ENCODE measurements at places on chromosomes 16 and 17.

DNA sequence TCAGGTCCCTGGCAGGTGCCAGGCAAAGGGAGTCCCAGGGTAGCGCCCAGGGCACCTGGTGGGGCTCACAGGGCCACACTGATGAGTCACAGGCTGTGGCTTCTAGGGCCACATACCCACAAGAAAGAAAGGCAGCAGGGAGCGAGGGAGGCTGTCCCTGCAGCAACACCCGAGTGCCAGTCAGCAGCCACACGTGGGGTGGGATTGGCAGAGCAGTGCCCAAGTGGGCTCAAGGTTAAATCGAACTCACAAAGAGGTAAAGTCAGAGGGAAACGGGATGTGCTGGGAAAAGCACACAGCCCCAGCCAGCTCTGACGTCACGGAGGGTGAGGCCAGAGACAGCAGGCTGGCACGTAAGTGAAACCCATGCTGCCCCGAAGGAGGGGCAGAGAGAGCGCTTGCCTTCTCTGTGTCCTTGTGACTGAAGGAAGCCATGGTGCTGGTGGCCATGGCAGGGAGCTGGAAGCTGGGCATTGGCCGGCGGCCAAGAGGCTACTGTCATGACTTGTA lies 33.8 kb downstream of the FA2H start:
- peak; percentile 48 for DNase-seq

GRCh38 chr16:82506692-82507670 lies 119.8 kb upstream of the CDH13 start:
- no peak for DNase-seq

DNA sequence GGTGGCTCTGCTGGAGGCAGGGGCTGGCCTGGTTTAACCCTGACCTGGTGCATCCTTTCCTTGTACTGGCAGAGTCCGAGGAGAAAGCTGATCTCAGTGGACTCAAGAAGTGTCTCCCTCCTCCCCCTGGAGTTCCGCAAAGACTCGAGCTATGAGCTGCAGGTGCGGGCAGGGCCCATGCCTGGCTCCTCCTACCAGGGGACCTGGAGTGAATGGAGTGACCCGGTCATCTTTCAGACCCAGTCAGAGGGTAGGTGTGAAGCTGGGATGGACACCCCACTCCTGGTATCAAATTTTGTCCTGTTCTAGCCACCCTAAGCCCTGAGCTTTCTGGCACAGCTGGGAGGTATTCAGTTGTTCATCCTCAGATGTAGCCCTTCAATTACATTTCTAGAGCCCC lies 42.5 kb downstream of the IL21R start:
- no peak for DNase-seq

DNA sequence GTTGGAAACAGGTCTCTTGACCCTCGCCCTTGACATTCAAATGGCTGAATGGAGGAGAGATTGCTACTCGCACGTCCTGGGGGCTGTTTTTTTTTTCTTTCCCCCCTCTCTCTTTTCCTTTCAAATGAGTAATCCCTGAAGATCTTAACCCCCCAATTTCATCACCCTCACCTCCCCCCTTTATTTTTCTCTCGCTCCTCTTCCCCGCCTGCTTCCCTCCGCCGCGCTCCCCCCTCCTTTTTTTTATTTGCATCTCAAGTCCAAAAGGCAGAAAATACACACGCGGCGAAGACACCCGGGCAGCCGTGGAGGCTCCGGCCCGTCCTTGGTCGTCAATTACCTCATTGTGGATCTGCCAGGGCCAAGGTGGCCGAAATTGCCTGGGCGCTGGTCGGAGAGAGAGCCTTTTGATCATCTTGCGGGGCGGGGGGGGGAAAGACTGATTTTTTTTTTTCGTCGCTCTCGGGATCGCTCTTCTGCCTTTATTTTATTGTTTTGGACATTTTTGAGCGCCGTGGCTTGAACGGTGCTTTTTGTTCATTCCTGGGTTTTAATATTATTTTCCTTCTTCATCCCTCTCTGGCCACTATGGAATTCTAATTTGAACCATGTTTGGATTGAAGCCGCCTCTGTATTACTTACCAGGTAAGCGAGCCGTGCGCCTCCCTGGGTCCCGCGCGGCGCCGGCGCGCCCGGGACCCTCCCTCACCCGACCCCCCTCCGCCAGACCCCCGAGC lies 57.2 kb upstream of the GSE1 start:
- DNase-seq, result no peak

- DNase-seq, result no peak
These were observed 29.2 kb downstream of the TRPV3 start for GRCh38 chr17:3528403-3528851.

DNA sequence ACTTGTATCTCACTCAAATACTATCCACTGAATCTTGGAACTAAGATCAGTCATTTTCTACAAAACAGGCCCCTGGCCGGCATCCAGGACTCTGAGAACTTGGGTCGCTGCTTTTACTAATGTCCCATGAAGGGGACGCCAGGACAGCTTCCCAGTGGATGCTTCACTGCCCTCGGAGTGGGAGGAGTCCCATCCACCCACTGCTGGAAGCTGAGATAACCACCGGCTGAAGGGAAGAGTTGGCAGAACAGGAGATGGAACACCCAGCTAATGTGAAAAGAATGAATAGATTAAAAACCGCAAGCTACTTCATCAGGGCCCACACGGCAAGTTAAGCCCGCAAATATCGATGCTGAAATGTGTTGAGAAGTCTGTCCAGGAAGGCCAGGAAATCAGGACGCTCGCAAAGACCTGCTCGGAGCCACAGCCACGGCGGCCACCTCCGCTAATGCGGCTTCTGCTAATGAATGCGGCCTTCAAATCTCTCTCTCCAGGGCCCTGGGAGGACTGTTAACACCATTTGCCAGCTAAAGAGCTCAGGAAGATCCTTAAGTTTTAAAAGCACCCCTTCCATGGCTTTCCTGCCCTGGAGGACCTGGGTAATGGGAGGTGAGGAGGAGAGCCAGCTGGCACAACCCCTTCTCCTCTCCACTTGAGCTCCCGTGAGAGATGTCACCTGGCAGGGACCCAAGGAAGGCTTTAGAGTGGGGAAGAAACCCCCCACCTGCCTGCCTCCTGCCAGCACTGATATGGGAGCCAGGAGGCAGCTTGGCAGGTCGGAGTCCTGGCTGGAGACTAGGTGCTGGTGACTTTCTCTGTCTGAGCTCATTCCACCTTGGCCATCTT lies 226.6 kb upstream of the RPL38 start:
- DNase-seq, result no peak

GRCh38 chr16:53546988-53547391 lies 44.0 kb upstream of the AKTIP start:
- DNase-seq, result no peak

DNA sequence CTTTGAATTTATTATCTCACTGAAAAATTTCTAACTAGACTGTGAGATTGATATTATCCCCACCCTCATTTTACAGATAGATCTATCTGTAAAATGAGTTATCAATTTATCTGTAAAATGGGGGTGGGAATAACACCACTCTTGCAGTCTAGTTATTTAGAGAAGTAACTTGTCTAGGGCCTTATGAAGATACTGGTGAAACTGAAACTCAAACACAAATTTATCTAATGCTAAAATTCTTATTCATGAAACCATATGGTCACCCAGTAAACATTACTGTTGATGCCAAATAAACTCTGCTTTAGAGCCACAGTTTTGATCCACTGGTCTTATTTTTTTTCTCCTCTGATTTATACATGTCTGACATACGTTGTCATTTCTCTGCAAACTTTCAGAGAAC lies 52.1 kb upstream of the SMIM36 start:
- no peak for DNase-seq

DNA sequence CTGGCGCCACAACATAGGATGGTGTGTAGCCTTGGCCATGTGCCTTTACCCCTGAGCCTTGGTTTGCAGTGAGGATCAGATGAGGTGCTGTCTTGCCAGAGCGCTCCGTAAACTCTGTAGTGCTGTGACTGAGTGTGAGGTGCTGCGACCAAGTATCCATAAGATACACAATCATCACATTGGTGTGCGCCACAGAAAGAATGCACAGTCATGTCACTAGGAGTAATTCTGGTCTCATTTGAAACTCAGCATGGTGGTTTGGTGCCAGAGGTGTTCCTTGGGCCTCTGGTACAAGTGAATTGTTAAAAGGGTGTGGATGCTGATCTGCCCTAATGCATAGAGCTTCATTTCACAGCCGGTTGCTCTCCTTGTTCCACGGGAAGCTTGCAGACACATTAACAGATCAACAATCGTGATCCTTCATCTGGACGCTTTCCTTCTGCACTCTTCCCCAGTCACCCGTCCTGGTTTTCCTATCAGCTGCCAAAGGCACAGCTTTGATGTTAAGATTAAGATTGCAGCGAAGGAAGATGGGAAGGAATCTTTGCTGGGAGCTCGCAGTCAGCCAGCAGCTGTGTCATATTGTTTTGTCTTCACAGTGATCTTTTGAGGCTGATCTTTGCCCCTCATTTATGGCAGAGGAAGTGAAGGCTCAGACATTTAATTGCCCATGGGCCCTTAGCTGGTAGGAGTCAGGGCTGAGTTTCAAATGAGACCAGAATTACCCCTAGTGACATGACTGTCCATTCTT lies 79.1 kb downstream of the KSR1 start:
- DNase-seq, result no peak

GRCh38 chr16:89791278-89791995 lies 25.0 kb downstream of the FANCA start:
- DNase-seq, result no peak

DNA sequence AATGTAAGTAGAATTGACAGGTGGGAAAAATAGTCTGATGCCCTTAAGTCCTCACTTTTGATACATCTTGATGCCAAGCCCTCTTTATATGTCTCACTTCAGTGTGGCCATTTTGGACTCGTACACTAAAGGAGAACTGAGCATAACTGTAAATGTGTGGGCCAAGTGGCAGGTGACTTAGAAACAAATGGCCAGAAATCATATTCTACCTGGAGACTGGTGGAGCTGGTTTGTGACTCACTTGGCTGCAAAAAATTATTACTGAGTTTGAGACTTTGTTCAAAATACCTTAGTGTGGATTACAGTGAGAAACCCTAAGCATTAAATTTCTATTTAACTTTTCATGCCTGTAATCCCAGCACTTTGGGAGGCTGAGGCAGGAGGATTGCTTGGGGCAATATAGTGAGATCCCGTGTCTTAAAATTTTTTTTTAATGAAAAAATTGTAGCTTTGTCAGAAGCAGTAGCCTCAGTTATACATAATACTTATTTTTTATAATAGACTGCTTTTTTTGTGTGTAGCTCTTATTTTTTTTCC lies 5.0 kb downstream of the HAPSTR1 start:
- no peak for DNase-seq

DNA sequence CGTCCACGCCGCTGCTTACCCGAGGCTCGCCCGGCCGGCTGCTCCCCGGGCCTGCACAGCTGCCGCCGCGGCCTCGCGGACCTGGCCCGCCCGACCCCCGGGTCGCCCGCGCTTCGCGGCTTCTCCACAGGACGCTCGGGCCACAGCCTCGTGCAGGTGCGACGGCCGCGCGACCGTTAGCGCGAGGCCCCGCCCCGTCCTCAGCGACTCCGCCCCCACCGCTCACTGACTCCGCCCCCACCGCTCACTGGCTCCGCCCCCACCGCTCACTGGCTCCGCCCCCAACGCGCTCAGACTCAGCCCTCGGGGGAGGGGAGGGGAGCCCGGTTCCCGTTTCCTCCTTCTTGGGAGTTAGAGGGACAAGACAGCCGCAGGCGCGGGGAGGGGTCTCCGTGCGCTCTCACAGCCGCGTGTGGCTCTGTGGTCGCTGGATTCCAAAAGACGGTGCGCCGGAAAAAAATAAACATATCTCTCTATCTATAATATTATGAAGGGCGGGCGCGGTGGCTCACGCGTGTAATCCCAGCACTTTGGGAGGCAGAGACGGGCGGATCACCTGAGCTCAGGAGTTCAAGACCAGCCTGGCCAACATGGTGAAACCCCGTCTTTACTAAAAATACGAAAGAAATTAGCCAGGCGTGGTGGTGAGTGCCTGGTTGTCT lies at the start of gene MEIOB:
Gene MEIOB (minus strand): TSS at position 191 of the 662 bp plus-strand sequence. CDS start 3,989 bp downstream, outside the sequence.
- DNase-seq, result peak; percentile 15

DNA sequence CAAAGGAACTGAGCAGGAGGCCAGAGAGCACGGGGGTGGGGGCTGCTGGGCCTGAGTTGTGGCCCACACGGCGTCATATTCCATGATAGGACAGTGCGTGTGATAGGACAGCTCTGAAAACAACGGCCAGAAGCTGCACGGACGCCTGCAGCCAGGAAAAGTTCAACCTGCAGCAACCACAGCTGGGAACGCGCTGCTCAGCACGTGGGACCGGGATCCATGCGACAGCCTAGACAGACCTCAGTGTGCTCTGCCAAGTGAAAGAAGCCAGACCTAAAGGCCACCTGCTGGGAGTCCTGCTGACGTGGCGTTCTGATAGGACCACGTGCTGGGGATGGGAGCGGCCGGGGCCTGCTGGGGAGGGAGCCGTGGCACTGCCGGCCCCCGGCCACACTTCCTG lies 21.6 kb downstream of the CTU2 start:
- DNase-seq, result no peak

GRCh38 chr17:79890706-79891105 lies 51.5 kb upstream of the CBX4 start:
- DNase-seq, result no peak

DNA sequence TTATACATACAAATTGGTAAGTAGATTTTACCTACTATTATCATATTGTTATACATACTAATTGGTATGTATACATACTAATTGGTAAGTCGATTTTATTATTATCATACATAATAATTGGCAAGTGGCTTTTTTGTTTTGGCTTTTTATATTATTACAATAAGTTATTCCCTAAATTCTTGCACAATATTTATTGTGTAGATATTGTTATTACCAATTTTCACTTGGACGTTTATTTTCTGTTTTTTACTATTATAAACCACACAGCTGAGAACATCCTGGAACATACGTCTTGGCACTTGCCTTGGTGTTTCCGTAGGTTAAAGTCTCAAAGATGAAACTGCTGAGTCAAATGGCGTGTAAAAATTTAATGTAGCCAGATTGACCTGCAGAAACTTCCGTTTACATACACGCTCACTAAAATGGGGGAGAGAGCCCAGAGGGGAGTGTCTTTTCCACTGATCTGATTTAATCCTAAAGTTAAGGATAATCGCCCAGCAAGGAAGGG lies 18.9 kb downstream of the GNGT2 start:
- DNase-seq, result no peak

GRCh38 chr17:73410586-73411312 lies 98.9 kb upstream of the CDC42EP4 start:
- no peak for DNase-seq

GRCh38 chr17:77456271-77456950 lies 315.6 kb downstream of the SEC14L1 start:
- no peak for DNase-seq

- DNase-seq, result no peak
These were observed 21.4 kb upstream of the NPTX1 start for GRCh38 chr17:80497726-80498241.

All from posterior cingulate gyrus (tissue), 11 donors.